ENCODE measurements at places on chromosomes 16 and 17.

DNA sequence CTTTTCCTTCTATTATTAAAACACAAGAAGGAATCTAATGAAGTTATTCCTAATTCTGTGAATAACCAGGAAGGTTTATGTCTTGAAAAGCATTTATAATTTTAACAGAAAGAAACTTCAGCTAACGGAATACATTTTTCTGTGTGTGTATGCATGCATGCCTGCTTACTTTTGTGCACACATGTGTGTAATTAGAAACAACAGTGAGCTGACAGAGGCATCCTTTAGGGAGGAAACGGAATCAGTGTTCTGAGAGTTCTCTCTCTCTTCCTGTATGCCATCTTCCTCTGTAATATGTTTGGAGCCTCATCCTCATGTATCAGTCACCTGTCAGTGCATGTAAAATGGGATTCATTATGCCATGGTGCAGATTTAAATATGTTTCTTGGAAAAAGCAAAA, 107.0 kb downstream of the MAP2K4 start:
- DNase-seq, result no peak

DNA sequence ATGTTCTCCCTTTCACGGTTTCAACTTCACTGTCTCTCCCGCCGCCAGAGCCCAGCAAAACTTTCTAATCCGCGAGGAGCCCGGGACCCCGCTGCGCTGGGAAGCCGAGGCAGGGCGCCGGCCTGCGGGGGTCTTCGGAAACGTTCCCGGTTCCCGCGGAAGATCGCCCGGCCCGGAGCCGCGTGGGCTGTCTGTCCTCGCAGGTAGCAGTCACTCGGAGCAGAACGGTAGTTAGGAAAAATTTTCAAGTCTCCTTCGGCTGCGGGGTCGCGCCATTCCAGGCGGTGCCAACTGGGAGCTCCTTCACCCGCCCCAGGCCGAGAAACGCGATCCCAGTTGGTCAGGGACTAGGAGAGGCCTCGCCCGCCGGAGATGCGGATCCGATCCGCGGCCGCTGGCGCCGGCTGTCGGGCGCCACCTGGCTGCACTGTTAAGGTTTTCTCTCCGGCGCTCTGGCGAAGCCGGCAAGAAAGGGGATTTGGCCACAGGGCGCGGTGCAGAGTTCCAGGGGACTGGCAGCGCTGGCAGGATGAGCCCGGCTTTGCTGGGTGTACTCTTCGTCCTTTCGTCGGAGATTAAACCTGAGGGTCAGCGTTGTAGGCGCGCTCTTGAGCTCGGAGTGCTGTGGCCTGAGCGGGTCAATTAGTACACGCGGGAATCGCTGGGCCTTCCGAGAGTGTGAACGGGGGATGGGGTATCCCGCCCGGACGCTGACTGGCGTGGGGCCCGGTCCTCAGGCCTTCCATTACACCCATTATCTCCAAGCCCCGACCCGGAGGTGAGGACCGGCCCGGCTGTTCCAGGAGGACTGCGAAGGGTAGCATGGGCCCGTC, 135.4 kb downstream of the KCNJ12 start:
- DNase-seq, result peak; percentile 75

DNA sequence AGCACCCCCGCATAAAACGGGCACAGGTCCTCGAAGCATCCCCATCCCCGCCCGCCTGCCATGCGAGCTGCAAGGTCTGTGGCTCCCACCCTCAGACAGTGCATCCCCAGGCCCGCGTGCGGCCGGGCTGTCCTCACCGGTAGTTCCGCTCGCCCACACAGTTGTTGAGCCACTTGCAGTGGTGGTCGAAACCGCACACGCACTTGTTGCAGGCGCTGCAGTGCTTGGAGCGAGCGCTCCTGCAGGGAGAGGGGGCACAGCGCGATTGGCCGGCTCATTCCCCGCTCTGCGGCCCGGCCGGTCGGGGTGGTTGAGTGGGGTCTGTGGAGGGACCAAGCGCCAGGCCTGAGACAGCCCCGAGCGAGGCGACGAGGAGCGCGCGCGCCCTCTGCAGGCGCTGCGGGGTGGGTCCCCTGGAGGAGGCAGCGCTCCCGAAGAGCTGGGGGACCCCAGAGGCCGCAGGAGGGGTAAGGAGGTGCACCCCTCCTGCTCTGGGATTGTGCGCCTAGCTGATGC, 6.0 kb upstream of the TPPP3 start:
- peak; percentile 77 for DNase-seq

- DNase-seq, result no peak
These were observed 42.7 kb downstream of the GNAO1 start for GRCh38 chr16:56233795-56234566.

DNA sequence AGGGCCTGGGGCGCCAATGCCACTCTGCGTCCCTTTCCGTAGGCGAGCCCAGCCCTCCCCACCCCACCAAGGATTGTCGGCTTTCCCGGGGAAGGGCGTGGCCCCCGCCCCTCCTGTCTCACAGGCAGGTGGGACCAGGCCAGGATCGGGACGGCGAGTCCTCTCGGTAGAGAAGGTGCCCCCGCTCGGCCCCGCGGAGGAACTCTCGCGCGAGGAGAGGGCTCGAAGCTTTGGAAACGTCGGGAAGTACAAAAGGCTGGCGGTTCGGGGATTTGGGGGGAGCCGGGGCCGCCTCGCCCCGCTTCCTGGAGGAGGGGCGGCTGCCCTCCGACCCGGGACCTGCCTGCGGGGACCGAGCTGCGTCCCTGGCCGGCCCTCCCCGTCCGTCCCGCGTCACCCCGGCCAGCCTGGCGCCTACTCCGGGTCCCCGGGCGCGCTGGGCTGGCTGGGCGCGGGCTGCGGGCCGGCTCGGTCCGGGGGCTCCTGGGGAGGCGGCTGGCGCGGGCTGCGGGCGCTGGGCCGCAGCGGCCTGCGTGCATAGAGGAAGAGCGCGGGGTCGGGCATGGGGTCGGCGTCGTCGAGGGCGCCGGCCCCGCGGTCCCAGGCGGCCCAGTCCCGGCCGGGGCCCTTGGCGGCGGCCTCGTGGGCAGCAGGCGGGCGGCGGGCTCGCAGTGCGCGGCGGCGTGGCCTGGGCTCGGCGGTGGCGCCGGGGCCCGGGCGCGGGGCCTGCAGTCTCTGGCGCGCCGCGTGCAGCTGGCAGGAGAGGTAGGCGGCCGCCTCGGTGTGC, 12.6 kb upstream of the CLUH start:
- DNase-seq, result no peak

- DNase-seq, result no peak
These were observed 41.1 kb downstream of the TMEM132E start for GRCh38 chr17:34620458-34620857.

Data from activated naive CD8-positive, alpha-beta T cell treated with anti-CD3 and anti-CD28 coated beads, Interleukin-2, amount 10 ng/mL, durations not matched to agents 7 days and 5 days (primary cell).